ENCODE measurements at places on chromosomes 5 and 9.

GRCh38 chr5:27652505-27652904 lies 614.1 kb upstream of the CDH9 start:
- DNase-seq: no peak

DNA sequence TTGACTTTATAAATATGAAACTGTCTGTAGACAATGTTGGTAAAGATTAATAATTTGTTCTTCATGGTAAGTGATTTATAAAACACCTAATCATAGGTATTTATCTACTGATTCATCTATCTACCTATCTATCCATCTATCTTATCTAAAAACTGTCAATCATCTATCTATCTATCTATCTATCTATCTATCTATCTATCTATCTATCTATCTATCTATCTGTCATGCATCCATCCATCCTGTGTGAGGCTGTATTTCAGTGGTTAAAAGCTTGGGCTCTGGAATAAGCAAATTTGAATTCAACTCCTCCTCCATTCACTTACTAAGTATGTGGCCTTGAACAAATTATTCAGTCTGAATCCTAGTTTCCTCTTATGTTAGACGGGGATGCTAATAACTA lies 161.9 kb upstream of the GNA14 start:
- no peak for DNase-seq

GRCh38 chr5:147509710-147510651 lies at the start of gene DPYSL3:
Gene DPYSL3 (minus strand): TSS chr5:147510068. CDS start chr5:147509858, 210 bp downstream.
- peak; percentile 85 for DNase-seq

DNA sequence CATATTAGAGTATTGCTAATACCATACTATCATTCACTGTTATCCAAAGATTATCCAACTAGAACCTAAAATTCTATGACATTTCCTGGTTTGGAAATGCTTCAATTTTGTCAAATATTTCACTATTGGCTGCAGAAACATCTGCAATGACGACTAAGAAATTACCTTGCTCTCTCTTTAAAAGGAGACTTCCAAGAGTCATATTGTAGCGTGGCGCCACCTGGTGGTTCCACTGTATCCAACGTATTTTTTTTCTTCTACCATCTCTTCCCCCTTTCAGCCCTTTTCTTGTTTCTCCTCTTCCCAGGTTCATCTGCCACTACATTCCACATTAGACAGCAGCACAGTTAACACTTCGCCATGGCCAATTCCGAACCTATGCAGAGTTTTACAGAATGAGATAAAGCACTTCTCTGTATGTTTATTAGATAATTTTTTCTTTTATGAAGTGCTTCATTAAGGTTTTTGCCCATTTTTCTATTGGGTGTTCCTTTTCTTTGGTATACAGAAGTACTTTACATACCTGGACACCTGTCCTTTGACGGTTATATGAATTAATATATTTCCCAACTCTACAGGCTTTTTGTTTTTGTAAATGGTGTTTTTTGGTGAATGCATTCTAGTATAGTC lies 153.5 kb downstream of the CDC42SE2 start:
- DNase-seq: peak; percentile 72

GRCh38 chr5:129904667-129905472 lies 605 bp downstream of the CHSY3 start:
- no peak for DNase-seq

DNA sequence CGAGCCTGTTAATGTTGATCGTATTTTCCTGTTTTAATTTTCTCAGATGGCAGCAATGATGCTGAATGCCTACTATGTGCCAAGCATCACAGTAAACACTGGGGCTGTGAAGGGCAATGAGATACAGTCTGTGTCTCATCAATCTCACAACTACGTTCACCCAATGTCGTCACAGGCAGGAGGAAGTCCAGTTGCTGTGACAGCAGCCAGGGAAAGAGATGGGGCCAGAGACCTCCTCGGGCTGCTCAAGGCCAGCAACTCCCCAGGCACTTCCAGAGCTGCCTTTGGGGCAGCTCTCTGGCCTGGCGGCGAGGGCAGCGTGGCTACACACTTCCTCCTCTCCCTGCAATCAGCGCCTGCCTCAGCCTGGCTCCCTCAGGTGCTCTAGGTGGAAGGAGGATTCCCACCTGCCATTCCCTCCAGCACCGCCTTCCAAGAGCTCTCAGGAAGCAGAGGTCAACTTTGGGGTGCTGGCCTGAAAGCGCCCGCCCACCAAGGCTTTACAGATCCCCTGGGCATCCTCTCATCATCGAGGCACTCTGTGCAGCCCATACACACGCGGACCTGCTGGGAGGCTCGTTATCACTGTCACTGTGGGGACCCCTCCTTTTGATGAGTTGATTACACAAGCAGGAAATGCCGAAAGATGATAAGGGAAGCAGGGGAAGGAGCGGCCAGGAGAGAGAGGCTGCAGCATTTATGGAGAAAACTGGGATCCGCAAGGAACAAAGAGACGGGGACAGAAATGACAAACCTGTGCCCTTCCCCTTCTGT lies 159.2 kb downstream of the ZDHHC21 start:
- no peak for DNase-seq

- DNase-seq: no peak
These were observed 387.7 kb downstream of the BNC2 start for GRCh38 chr9:16482764-16483163.

GRCh38 chr5:147554261-147554817 lies 44.5 kb upstream of the DPYSL3 start:
- no peak for DNase-seq

- DNase-seq: peak; percentile 79
These were observed 56.9 kb downstream of the AHRR start for GRCh38 chr5:378301-378891.

- no peak for DNase-seq
These were observed 15.1 kb downstream of the ZFAND5 start for GRCh38 chr9:72349911-72350310.

GRCh38 chr5:180848878-180849277 lies 12.2 kb downstream of the ZFP62 start:
- DNase-seq: no peak

DNA sequence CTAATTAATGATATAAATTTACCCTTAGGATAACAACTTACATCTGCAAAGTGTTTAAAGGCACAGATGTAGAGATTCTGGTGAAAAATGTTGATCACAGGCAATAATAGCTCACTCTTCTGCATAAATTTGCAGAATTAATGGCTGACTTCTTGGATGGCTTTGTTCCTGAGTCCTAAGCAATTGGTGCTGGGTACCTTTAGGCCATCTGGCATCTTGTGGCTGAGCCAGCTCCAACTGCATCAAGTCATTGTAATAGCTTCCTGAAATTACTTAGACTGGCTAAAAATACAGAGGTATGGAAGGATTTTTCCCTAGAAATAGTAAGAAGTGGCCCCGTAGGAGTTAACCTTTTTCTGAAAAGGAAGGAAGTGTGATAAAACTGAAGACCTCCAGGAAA lies 118.3 kb upstream of the MINAR2 start:
- DNase-seq: no peak

GRCh38 chr5:77893225-77893860 lies 117.2 kb upstream of the TBCA start:
- peak; percentile 98 for DNase-seq

GRCh38 chr5:122377026-122377425 lies 65.0 kb downstream of the SNCAIP start:
- DNase-seq: no peak

DNA sequence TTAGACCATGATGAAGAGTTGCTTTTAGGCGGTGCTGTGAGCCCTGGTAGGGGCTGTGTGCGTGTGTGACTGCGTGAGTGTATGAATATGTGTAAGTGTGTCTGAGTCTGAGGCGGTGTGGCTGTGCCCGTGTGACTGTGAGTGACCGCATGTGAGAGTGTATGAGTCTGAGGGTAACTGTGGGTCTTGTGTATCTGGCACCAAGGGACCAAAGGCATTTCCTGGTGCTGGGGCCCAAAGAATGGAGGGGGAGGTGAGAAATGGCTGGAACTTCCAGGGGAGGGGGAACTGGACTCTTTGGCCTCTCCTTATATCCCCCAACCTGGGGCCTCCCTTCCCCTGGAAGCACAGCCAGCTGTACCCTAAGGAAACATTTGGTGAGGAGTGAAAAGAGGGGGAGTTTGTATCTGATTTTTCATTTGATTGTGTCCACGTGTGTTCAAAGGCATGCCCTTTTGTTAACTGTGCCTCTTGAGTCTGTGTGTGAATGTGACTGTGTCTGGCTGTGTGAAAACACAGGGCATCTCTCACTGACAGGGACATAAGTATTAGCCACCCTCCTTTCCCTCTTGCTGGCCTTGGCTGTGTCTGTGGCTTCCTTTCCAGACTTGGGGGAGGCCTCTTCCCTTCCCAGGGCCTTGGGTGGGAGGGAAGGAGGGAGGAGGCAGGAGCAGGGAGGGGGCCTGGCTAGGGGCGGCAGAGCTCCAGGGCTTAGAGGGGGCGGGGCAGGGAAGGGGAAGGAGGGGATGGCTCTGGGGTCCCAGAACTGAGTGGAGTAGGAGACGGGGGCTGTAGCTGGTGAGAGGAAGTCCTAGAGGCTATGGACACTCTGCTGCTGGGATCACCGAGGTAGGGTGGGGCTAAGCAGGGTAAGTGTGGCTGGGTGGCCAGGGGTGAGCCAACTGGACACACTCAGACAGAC lies 1.4 kb downstream of the IL11RA start:
- DNase-seq: no peak

- DNase-seq: peak; percentile 96
These were observed 269.8 kb downstream of the SYK start for GRCh38 chr9:91071184-91071990.

GRCh38 chr9:93686127-93686879 lies 109.9 kb downstream of the PHF2 start:
- DNase-seq: no peak

- DNase-seq: peak; percentile 85
These were observed 1.6 kb upstream of the PAPPA start for GRCh38 chr9:116151966-116152381.

DNA sequence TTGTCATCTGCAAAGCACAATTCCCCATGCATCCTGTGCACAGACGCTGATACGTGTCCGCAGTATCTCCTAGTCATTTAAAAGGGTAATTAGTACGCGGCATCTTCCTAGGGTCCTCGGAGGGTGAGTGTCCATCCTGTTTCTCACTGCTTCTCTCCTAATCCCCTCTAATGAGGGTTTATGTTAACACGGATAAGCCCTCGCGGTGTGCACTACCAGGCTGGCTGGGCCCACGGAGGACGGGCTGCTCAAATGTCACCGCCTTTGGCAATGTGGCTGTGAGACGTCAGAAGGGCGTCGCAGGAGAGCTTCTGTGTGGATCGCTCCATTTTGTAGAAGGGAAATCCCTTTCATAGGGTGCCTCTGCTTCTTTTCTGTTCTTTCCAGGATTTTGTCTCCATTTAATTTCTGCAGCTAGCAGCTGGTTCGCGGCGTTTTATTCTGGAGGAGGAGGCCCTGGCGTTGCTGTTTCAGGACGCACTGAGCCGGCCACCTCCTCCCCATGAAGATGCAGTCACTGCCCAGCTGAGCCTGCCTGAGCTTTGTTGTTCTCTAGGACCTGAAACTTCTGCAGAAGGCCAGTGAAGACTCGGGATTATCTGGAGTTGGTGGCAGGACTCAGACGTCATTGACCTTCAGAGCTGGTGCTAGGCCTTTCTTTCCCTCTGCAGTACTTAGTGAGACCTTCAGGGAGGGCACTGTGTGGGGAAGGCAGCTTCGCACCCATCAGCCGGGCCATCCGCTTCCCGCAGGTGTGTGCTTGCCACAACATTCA lies 326.1 kb upstream of the IRX1 start:
- no peak for DNase-seq

- DNase-seq: no peak
These were observed 23.7 kb upstream of the MINAR2 start for GRCh38 chr5:129724222-129724621.

DNA sequence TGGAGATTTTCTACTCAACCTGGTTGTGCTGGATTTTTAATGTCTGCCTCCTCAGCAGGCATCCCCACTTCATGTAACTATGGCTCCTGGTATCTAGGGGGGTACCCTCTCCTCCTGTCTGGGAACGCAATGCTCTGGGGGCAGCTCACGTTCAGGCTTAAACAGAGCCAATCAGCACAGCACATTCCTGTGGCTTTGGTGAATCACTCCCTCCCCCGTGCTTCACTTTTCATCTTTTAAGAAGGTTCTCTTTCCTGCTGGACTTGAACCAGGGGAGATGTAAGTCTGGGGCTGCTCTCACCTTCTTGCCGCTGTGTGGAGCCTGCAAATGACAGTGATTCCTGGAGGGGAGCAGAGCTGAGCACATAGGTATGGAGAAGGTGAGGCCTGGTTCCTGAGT lies 101.2 kb downstream of the MSX2 start:
- no peak for DNase-seq

DNA sequence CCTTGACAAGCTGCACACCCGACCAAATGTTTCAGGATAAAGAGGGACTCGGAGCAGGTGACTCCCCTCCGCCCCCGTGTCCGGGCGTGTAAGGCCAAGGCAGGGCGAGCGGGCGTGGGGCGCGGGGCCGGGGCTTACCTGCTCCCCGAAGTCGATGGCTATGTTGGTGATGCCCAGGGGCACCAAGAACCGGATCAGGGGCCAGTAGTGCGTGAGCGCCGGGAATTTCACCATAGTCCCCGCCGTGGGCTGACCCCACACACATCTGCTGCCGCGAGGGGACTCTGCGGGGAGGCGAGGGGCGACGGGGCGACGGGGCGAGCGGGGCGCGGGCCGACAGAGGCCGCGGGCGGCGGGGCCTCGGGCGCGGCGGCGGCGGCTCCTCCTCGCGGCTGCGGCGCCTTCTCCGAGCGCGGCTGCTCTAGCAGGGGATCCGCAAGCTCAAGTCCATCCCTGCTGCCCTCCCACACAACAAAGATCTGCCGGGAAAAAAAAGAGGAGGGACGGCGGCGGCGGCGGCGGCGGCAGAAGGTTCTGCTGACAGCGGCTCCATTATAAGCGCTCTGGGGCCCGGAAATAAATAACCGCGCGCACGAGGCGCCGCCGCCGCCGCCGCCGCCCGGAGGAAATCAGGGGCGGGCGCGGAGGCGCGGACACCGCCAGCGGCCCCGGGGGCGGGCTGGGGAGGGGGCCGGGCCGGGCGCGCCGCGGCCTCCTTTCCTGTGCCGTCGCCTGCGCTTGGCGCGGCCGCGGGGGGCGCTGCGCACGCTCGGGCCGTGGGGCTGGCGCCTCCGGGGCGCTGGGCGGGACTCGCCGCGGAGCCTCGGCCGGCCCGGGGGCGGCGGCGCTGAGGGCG lies at the start of gene ANKH:
Gene ANKH (minus strand): TSS at position 565 of the 856 bp plus-strand sequence. CDS start 331 bp downstream, at position 234.
- peak; percentile 86 for DNase-seq

- DNase-seq: no peak
These were observed 48.5 kb downstream of the SIL1 start for GRCh38 chr5:139149477-139150199.

DNA sequence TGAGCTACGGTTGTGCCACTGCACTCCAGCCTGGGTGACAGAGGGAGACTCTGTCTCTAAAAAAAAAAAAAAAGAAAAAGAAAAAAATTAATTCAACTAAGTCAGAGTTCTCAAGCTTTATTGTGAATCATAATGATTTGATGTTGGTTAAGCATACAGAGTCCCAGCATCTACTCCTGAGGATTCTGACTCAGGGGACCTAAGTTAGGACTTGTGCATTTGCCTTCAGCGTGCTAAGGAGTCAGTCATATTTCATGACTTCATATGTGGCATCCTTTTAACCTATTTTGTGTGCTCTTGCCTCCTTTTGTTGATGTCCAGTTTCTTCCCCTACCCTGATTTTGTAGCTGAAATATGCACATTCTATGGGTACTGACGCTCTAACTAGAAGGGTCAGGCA lies 2.9 kb downstream of the MYOZ3 start:
- DNase-seq: no peak

- no peak for DNase-seq
These were observed 38.0 kb upstream of the UBTD2 start for GRCh38 chr5:172321593-172321992.

GRCh38 chr5:143168171-143168741 lies 235.2 kb downstream of the NR3C1 start:
- DNase-seq: no peak

GRCh38 chr9:89553451-89554010 lies 51.3 kb upstream of the GADD45G start:
- DNase-seq: no peak

GRCh38 chr5:176700239-176700847 lies 53.1 kb downstream of the TSPAN17 start:
- no peak for DNase-seq
